Fibroblast of skin of right biceps (primary cell): ENCODE measurements at places on chromosomes 6 and 20.

GRCh38 chr6:67391955-67392354 is 1243.1 kb upstream of the ADGRB3 start:
- DNase-seq, result no peak

GRCh38 chr6:161272635-161273273 is 1.1 kb downstream of the AGPAT4 start:
- peak; percentile 59 for DNase-seq

- DNase-seq, result peak; percentile 75
Measured at GRCh38 chr6:11231564-11232192, 790 bp downstream of the NEDD9 start.

DNA sequence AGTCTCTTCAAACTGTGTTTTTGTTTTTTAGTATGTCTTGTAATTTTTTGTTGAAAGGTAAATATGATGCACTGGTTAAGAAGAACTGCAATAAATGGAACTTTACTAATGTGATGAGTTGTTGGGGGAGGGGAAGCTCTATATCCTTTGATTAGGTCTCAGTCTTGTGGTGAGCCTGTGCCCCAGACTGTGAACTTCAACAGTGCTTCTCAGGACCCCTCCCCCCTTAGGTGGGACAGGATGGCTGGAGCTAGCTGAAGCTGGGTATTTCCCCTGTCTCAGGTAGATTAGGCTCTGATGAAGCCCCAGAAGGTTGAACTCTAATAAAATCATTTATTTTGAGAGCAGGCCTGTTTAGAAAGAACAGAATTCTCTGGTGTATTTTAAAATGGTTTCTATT is 31.4 kb upstream of the TASP1 start:
- no peak for DNase-seq

DNA sequence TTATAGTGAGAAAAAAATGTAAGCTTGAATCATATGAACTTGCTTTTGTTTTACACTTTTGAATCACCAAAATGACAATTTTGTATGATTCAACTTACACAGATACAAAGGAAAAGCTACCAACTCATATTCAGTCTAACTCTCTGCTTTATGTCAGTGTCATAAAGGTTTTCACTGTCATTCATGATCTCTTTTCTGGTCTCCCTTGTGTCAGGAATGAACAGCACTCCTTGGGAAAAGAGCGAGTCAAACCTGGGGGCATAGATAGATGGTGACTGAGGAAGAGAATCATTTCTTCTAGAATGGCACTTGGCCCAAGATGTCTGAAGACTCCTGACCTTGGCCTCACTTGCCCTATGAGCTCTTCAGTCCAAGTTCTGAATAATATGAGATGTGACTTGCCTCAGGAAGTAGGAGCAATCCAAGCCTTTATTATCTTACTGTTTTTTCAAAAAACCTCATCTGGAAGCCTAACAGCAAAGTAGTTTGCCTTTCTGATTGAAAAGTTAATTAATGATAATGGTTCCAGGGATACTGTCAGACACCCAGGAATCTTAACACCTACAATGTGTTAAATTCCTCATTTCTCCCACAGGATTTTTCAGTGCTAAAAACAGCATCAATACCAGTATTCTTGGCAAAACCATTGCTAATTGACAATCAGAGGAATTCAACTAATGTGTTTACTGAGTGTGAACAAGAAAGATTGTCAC is 270.0 kb upstream of the HSF2 start:
- DNase-seq, result no peak

- DNase-seq, result peak; percentile 82
Measured at GRCh38 chr6:31660381-31661261, at the start of gene C6orf47. Gene C6orf47, minus strand, starts transcription at chr6:31660778. Its CDS starts 831 bp downstream, at chr6:31659947.
